ENCODE measurements at places on chromosomes 1 and 21.

DNA sequence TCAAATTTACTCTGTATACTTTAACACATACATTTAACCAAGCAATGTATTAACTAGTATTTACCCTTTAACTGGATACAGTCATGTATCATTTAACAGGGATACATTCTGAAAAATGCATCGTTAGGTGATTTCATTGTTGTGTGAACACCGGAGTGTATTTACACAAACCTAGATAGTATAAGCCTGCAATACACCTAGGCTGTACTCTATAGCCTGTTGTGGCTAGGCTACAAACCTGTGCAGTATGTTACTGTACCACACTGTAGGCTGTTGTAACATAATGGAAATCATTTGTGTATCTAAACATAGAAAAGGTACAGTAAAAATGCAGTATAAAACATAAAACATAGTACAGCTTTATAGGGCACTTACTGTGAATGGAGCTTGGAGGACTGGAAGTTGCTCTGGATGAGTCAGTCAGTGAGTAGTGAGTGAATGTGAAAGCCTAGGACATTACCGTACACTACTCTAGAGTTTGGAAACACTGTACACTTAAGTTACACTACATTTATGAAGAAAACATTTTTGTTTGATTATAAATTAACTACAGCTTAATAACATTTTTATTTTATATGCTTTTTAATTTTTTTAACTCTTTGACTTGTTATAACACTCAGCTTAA lies 21.3 kb downstream of the RGS4 start:
- DNase-seq: no peak

GRCh38 chr1:76593141-76593540 lies 274.1 kb upstream of the ST6GALNAC5 start:
- no peak for DNase-seq

- DNase-seq: peak; percentile 19
Measured at GRCh38 chr1:224782281-224783000, 147.0 kb upstream of the DNAH14 start.

DNA sequence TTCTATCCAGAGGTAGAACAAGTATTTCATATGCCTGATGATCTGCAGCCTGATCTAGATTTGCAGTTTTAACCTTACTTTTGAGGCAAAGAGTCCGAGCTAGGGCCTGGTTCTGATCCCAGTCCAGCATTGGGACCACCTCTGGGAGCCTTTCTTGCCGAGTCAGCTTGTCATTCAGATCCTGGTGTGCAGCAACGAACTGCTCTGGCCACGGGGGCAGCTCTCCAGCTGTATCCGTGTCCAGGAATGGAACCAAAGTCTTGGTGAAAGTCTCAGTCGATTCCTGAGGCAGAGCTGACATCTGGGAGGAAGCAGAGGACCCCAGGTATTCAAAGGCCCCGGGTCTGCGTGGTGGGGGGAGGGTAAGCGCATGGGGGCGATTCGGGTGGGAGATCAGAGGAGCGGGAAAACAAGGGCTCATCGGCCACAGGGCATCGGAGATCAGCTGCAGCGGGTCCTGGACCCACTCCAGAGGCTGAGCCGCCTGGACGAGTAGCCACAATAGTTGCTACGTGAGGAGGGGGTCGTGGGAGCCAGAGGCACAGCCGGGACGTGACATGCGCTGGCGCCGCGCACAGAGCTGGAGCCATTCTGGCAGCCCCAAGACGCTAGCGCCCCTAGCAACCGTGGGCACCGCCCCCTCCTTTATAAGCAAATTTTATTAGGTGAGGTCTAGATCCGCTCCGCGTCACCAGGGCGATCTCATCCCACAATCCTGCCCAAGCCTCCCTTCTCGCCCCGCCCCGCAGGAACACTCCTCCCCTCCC lies 32.4 kb upstream of the BSDC1 start:
- no peak for DNase-seq

GRCh38 chr1:204507317-204508105 lies 8.7 kb upstream of the MDM4 start:
- DNase-seq: peak; percentile 90

GRCh38 chr1:47852006-47852718 lies 145.0 kb downstream of the TRABD2B start:
- DNase-seq: no peak

DNA sequence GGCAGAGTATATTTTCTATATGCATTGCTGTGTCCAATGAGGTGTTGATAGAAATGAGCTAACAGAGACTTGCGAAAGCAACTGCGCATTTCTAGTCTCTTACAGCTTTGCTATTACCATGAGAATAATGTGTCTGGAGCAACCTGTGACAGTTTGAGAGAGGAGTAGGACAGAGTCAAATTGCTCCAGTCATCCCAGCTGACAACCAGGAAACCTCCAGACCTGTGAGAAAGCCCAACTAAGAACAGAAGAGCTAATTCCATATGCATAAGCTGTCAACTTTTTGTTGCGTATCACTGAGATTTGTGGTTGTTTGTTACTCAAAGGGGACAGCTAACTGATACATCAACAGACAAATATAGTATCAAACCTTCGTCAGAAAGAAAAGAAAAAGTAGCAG lies 354.1 kb upstream of the LRRC7 start:
- DNase-seq: no peak

GRCh38 chr1:228081578-228082213 lies 812 bp upstream of the ARF1 start:
- peak; percentile 58 for DNase-seq

Measured in OCI-M1 (cell line).